Uterus (tissue), 4 donors: ENCODE measurements at places on chromosomes 3 and 15.

- H3K27ac ChIP-seq: no peak overlapping the region
- no peaks in the 10 kb centered on the region for H3K36me3 ChIP-seq
- H3K27me3 ChIP-seq: no peaks in the 10 kb centered on the region
- DNase-seq: peak; percentile 78
- no peak overlapping the region for H3K4me3 ChIP-seq
- H3K4me1 ChIP-seq: no peaks in the 10 kb centered on the region
Observed at GRCh38 chr15:88918738-88919137, 5.6 kb upstream of the MFGE8 start.

- no peaks in the 10 kb centered on the region for H3K27me3 ChIP-seq
- no peak for DNase-seq
- H3K4me3 ChIP-seq: no peak overlapping the region
Observed at GRCh38 chr3:71453822-71454511, 129.6 kb downstream of the FOXP1 start.

GRCh38 chr3:74000725-74001124 lies 376.0 kb upstream of the PDZRN3 start:
- H3K27ac ChIP-seq: no peak overlapping the region
- H3K4me3 ChIP-seq: no peak overlapping the region
- no peaks in the 10 kb centered on the region for H3K4me1 ChIP-seq
- no peaks in the 10 kb centered on the region for H3K27me3 ChIP-seq
- DNase-seq: no peak
- no peaks in the 10 kb centered on the region for H3K36me3 ChIP-seq

GRCh38 chr15:67882487-67883233 lies 42.8 kb upstream of the RNU6-1 start:
- peaks cover 5% of the 10 kb centered on the region for H3K4me1 ChIP-seq
- peak overlapping the region; percentile 73 for H3K27ac ChIP-seq
- no peak overlapping the region for H3K4me3 ChIP-seq
- DNase-seq: peak; percentile 28
- H3K27me3 ChIP-seq: no peaks in the 10 kb centered on the region

DNA sequence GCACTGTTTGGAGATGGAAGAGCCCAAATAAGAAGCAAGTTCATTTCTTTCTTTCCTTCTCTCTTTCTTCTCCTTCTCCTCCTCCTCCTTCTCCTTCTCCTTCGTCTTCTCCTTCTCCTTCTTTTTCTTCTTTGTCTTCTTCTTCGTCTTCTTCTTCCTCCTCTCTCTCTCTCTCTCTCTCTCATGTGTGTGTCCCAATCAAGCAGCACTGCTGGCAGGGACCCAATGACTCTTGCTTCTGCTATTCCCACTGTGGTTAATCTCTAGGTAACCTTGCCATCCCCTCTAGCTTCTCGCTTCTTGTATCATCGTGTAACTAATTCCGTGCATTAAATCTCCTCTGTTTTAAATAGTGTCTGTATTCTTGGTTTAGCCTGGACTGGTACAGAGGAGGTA lies 26.1 kb upstream of the ZNF280D start:
- no peaks in the 10 kb centered on the region for H3K4me1 ChIP-seq
- no peaks in the 10 kb centered on the region for H3K27me3 ChIP-seq
- H3K4me3 ChIP-seq: no peak overlapping the region
- no peaks in the 10 kb centered on the region for H3K36me3 ChIP-seq

- no peak overlapping the region for H3K27ac ChIP-seq
- no peak for DNase-seq
- H3K4me1 ChIP-seq: no peaks in the 10 kb centered on the region
- no peak overlapping the region for H3K4me3 ChIP-seq
- no peaks in the 10 kb centered on the region for H3K27me3 ChIP-seq
- H3K36me3 ChIP-seq: no peaks in the 10 kb centered on the region
Observed at GRCh38 chr3:8348076-8348475, 153.5 kb upstream of the LMCD1 start.

DNA sequence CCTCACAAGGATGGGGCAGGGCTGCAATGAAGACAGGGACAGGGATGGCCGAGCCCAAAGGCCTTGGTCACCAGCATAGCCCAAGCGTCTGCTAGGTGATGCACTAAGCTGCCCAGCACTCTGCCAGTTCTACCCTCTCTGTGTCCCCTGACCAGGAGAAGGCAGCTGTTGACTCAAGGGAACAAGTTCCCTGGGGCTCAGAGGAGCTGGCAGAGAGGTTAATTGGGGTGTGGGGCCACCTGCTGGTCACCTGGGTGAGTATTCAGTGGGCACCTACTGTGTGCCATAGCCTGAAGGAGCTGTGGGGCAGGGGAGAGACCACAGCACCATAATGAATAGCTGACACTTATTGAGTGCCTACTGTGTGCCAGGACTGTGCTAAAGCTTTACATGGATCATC lies 22.0 kb upstream of the DOCK3 start:
- H3K4me1 ChIP-seq: no peaks in the 10 kb centered on the region
- H3K27ac ChIP-seq: no peak overlapping the region
- no peak for DNase-seq
- H3K36me3 ChIP-seq: no peaks in the 10 kb centered on the region
